ENCODE measurements at places on chromosomes 3 and 15.

DNA sequence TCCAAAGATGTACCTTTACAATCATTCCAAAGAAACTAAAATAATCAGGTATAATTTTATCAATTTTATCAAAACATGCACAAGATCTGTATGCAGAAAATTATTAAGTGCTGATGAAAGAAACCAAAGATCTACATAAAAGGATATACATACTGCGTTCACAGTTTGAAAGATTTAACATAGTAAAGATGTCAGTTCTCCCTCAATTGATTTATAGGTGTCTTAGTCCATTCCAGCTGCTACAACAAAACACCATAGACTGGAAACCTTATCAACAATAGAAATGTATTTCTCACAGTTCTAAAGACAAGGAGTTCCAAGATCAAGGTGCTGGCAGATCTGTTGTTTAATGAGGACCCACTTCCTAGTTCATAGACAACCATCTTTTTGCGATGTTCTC lies 189.0 kb upstream of the CCDC54 start:
- no peak for DNase-seq

DNA sequence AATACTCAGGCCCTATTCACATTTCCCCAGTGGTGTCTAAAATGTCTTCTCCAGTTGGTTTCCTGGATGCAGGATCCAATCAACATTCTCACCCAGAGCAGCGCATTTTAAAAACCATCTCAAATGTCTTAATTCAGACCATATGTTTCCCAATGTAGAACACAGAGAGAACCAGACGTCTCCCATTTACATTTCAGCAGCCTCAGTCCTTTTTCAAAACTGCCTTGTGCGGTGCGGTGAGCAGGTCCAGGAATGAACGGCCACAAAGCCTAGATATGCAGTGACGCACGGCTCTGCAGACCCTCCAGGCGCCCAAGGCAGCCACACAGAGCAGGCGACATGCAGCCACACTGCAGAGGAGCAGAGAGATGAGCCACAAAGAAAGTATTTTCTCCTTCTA lies 66.1 kb upstream of the MEX3B start:
- DNase-seq = no peak

GRCh38 chr15:37819191-37819590 lies 115.2 kb upstream of the TMCO5A start:
- DNase-seq = peak; percentile 2

DNA sequence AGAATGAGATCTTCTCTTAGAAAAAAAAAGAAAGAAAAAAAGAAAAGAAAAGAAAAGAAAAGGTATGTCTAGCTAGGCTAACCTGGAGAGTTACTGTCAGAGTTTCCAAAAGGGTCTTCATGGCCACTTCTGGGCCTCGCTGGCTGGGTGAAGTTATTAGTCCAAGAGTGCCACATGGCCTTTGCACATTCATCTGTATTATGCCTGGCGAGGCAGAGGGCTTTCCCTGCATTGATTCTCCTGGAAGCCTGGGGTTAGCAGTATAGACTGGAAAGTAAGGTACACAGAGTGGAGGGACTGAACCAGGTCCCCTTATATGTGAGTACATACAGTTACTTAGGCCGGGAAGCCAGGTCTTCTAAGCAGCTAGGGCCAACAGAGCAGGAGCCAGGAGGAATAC lies 54.8 kb upstream of the CGNL1 start:
- DNase-seq = no peak

GRCh38 chr3:151182349-151183079 lies 20.5 kb downstream of the GPR171 start:
- DNase-seq = no peak

GRCh38 chr3:142481196-142481595 lies 33.4 kb upstream of the XRN1 start:
- no peak for DNase-seq

GRCh38 chr3:32626631-32627030 lies 56.0 kb upstream of the DYNC1LI1 start:
- DNase-seq = peak; percentile 77

GRCh38 chr3:43388175-43388574 lies 101.8 kb downstream of the SNRK start:
- DNase-seq = no peak

DNA sequence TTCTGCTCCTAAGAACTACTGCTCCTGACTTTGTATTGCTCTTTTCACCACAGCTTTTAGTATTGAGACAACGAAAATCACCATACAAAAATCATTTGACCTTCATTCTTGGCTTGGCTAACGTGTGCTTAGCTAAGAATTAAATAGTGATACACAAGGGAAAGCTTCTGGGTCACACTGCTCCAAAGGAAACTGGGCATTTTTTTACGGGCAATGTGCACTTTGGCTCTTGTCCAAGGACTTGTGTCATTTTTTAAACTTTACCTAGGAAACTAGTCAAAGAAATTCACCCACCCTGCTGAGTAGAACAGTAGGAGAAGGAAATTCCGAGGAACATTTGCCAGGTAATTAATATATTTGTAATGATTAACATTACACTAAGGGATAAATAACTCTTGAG lies 19.8 kb downstream of the WDR72 start:
- DNase-seq = no peak

GRCh38 chr3:110479731-110480130 lies 591.9 kb upstream of the NECTIN3 start:
- no peak for DNase-seq

- DNase-seq = no peak
These were observed 987 bp downstream of the PRTG start for GRCh38 chr15:55741833-55742497.

- DNase-seq = peak; percentile 90
These were observed 63.0 kb downstream of the SH3BP5 start for GRCh38 chr3:15269091-15269989.

DNA sequence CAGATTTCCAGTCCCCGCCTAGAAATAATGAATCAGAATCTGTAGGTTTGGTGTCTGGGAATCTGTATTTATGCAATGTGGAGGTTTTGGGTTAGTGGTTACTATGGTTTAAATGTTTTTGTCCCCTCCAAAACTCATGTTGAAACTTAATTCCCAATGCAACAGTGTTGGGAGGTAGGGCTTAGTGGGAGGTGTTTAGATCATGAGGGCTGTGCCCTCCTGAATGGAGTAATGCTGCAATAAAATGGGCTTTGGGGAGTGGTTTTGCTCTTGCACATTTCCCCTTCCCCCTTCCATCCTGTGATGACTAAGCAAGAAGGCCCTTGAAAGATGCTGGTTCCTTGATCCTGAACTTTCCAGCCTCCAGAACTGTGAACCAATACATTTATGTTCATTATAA lies 9.2 kb upstream of the RFC4 start:
- peak; percentile 60 for DNase-seq

DNA sequence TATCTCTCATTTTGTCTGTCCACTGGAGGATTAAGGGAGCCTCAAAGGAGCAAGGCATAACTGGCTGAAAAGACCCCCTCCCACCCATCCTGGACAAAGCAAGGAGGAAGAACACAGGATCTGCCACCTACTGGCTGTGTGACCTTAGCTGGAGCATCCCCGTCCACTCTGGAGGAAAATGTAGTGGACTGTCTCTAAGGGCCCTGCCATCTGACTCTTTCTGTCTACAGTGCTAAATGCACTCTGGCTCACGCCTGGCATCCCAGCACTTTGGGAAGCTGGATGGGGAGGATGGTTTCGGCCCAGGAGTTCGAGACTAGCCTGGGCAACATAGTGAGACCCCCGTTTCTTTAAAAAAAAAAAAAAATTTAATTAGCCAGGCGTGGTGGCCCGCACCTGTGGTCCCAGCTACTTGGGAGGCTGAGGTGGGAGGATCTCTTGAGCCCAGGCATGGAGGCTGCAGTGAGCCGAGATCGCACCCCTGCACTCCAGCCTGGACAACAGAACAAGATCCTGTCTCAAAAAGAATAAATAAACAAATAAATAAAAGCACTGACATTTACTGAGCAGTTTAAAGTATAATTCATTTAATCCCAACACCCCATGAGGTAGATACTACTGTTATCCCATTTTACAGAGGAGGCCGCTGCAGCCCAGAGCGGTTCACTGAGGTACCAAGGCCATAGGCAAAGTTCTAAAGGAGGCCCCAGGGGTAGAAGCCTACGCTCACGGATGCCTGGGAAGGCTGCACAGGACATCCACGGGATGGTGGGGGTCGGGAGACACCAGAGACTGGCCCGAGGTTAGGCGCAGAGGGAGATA lies 1.1 kb downstream of the TBC1D2B start:
- no peak for DNase-seq

DNA sequence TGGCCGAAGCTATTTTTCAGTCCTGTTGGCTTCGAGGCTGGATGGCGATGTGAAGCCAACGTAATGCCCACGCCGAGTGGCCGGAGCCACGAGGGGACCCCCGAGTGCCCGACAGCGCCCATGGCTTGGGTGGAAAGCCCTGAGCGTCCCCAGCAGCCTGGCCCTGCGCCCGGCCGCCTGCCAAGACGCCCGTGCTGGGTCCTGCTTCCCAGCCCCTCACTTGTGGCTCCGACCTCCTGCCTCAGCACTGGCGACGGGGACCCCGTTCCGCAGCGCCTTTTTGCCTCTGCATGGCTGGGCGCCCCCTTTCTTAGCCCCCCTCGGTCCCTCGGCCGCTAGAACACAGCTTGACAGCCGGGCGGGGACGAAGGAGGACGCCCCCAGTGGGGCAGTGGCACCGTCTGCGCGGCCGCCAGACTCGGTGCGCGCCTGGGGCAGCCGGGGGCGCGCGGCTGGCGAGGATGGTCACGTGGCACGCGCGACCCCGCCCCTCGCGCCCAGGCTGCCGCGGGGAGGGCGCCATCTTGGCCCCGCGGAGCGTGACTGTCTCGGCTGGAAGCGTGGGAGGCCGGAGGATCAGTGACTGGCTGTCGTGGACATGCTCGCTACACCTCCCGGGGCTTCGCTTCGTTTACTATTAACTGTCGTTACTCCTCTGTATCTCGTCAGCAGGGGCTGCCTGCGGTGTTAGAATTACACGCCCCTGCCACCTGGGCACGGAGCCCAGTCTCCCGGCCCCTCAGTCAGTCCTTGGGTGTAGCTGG lies 626 bp upstream of the GPR176 start:
- peak; percentile 47 for DNase-seq

GRCh38 chr3:174697310-174697709 lies 161.8 kb upstream of the NAALADL2 start:
- no peak for DNase-seq

DNA sequence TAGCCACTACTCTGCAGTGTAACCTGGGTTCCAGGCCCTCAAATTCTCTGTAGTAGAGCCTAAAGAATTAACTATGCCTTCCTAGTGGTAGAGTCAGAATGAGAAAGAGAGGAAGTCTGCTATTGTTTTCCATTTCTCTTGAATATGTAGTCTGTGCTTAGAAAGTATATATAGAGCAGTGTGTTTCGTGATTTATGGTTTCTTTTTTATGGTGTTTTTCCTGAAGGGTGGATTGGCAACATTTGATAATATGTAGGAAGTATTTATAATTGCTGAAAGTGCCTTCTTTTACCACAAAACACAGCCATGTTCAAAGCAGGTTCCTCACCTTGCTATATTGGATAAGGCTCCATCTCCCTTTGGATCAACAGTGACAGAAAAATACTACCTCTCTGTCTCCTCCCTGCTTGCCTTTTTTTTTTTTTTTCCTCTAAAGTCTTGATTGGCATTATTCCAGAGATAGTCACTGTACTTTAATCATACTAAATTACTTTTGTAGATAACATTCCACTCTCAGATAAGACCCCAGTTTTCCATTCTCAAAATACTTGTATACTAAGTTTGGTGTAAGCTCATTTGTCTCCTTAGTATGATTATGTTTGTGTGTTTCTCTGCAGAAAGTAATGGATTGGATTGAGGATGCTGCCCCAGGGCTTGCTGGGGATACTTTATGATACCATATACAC lies 47.8 kb downstream of the IQGAP1 start:
- DNase-seq = no peak

DNA sequence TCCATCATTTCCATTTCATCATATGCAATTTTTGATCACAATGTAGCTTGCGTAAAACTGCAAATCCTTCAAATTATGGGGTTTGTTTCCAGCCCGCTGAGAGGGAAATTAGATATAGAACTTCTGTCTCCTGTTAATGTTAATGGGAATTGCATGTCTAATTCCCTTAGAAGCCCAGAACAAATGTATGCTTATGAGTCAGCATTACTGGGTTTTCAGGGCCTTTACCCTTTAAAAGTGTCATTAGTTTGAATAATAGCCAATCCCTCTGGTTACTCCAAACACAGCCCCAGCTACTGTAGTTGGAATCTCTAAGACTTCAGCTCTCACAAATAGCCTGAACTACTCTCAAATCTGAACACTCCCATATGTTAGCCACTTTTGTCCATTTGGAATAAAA lies 439.4 kb downstream of the C3orf38 start:
- peak; percentile 3 for DNase-seq

- no peak for DNase-seq
These were observed 116.8 kb downstream of the TPRG1 start for GRCh38 chr3:189288348-189289235.

- DNase-seq = no peak
These were observed 756 bp upstream of the RASGRF1 start for GRCh38 chr15:79091204-79091867.

GRCh38 chr3:12759097-12759679 lies at the start of gene TMEM40:
Gene TMEM40 (minus strand): TSS chr3:12759259. CDS start chr3:12749832, 9,427 bp downstream.
- no peak for DNase-seq

DNA sequence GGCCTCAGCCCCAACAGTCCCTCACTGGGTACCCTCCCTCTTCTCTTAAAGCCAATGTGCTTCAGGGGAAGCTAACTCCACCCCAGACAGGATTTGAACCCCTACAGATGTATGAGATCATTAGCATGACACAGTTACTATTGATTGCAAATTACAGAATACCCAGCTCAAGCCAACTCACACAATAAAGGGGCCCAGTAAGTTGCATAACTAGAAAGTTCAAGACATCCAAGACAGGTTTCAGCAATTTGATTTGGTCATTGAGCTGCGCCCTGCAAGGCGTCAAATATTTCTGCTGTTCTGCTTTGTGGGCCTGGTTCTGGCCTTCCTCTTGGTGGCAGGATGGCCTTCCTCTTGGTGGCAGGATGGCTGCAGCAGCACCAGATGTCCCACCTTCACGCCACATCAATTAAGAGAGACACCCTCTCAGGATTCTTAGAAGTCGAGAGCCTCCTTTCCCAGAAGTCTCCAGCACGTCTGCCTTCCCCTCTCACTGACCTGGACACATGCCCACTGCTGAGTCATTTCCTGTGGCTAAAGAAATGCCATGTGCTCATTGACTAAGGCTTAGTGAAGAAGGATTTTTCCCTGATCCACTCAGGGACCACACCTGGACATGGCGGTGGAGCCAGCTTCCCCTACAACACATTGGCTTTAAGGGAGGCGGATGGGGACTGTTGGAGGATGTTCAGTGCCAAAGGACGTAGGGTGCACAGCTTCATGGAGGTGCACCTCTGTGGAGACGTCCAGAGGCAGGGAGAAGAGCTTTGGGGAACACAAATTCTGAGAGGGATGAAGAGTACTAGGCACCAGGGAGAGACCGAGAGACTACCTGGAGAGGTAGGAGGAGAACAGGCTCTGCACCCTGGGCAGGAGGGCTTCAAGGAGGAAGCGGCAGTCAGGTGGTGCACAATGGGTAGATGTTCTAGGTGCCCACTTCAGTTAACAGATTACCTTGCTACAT lies 49.1 kb downstream of the DNASE1L3 start:
- DNase-seq = peak; percentile 80

All from skeletal muscle cell (primary cell).